Stimulated activated CD4-positive, alpha-beta T cell treated with anti-CD3 and anti-CD28 coated beads, Interleukin-1b, Interleukin-23, amount 100 ng/mL, for 1 hour (primary cell): ENCODE measurements at places on chromosomes 7 and 10.

DNA sequence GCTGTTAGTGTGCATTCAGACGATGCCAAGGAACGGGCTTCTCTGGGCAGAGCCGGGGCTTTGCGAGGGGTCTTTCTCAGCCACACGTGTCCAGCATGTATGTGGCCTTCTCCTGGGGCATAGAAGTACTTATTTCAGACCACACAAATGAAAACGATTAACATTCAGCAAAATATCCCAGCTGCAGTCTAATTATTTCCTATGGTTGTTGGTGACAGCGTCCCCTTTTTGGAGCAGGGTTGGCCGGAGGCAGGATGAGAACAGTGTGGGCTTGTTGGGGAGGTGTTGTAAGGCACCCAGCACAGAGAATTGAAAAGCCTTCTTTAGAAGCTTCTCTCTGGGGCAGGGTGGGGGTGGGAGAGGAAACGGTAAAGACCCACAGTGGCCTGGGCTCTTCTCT, 54.2 kb downstream of the PTPRE start:
- no peak for DNase-seq

DNA sequence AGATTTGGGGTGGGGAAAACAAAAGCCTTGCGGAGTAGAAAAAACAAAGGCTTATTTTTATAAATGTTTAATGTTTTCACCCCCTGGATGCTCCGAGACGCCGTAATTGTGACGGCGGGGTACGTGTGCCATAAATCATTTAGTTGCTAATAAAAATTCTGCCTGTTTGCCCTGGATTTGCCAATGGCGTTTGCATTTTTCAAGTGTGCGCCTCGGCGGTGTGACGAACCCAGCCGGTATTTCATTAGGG, 2.5 kb upstream of the TNRC18 start:
- DNase-seq = no peak

DNA sequence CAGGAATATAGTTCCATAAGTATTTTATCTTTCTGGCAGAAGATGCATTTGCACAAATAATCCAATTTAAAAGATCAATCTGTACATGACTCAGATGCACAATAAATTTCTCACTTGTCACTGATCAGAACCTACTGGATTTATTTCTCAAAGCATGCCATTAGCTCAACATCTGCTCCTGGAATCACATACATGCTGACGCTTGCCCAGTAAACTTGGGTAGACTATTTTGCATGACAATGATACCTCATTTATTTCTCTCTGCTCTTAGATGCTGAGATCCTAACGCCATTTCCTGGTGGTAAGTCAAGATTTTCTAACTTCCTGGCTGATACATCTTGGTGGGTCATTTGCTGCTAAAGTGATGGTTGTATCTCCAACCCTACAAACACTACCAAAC, 33.8 kb upstream of the C10orf120 start:
- DNase-seq = no peak

DNA sequence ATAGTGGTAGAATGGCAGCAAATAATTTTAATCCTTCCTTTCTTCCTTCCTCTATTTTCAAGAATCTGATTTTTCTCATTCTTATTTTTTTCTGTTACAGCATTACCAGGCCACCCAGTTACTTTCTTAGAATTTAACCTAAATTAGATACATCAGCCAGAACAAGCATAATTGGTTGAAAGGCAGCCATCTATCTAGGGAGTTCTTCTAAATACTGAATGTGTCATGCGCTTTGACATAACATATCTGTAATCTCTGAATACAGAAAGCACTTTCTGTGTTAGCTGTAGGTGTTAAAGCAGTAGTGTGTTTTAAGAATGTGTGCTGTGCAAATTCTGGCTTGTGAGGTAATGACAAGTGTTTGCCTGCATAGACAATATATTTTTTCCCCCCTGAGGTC, 97.3 kb downstream of the BTRC start:
- DNase-seq = no peak
